ENCODE measurements at places on chromosomes 3 and 15. TPM values are rescaled to one million over a fixed set of nuclear protein-coding genes. Genes with fewer than 3 reads are reported as not detected.

Gene TUSC2
- 29.2 TPM for polyA plus RNA-seq

Gene SPTBN5
- 3.0 TPM for polyA plus RNA-seq

Gene C3orf70
- polyA plus RNA-seq = 8.8 TPM

Gene CLDN1
- polyA plus RNA-seq = 79.7 TPM

Gene PDZRN3
- polyA plus RNA-seq = 44.2 TPM

Gene SNURF
- polyA plus RNA-seq = 57.2 TPM

Gene SI
- polyA plus RNA-seq = not detected

Gene UBE2E1
- polyA plus RNA-seq = 168 TPM

Gene SLC22A13
- polyA plus RNA-seq = 4.1 TPM

Gene ZNF502
- 13.4 TPM for polyA plus RNA-seq

Gene COL6A5
- polyA plus RNA-seq = 0.07 TPM

Gene AP3S2
- 51.2 TPM for polyA plus RNA-seq

Gene BCL6
- 7.9 TPM for polyA plus RNA-seq

Gene SLC28A1
- 7.5 TPM for polyA plus RNA-seq

Gene AADACL2
- not detected for polyA plus RNA-seq

Gene ADGRG7
- polyA plus RNA-seq = 0.03 TPM

Gene GABRG3
- polyA plus RNA-seq = 1.7 TPM

Measured in right renal pelvis (tissue), 4 donors.